ENCODE measurements at places on chromosomes 13 and 19.

DNA sequence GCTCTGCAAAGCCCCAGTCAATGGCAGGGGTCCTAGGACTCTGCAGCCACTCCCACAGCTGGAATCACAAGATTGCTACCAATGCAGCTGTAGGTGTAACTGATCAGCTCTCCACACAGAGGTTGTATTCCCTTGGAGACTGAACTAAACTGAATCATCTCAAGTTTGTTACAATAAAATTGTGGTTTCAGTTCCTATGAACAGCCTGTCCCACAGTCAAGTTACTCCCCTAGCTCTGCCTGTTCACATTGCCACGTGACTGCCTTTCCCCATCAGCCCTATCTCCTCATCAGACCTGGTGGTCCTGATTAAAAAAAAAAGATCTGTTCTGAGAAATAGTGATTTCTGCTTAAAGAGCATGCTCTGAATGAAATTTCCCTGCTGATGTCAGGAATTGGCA is 287.9 kb upstream of the NBEA start:
- no peak for DNase-seq

DNA sequence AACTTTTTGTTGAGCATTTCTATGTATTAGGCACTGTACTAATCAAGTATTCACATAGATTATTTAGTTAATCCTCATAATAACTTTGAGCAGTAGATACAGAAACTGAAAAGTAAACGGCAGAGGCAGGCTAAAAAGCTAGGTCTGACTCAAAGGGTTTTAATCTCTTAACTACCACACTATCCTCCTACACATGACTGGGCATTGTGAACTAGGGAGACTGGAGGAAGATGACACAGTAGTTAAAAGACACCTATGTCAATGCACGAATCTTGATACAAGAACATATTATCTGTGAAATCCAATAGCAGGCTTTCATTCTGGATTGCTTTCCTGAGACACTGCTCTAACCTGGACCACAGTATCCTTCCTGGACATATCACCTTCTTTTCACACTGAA is 36.3 kb downstream of the MICU2 start:
- no peak for DNase-seq

DNA sequence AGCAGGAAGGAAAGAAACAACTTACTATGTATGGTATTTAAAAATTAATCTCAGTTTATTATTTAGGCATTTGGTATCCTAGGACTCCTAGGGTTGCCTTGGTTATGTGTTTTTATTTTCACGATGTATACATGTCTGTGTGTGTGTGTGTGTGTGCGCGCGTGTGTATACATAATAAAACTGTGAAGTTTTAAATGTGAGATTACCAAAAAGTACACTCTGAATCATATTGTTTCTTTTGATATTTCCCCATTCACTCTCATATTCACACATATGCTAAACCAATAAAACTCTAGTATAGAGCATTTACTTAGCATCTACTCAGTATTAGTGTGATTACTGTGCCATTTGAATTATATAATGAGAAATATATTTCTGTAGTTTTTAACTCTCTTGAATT is 30.8 kb upstream of the NDFIP2 start:
- no peak for DNase-seq

GRCh38 chr13:73835138-73835721 is 299.0 kb downstream of the KLF12 start:
- DNase-seq: no peak

- no peak for DNase-seq
These were observed 40.7 kb upstream of the DCUN1D2 start for GRCh38 chr13:113531041-113531873.

DNA sequence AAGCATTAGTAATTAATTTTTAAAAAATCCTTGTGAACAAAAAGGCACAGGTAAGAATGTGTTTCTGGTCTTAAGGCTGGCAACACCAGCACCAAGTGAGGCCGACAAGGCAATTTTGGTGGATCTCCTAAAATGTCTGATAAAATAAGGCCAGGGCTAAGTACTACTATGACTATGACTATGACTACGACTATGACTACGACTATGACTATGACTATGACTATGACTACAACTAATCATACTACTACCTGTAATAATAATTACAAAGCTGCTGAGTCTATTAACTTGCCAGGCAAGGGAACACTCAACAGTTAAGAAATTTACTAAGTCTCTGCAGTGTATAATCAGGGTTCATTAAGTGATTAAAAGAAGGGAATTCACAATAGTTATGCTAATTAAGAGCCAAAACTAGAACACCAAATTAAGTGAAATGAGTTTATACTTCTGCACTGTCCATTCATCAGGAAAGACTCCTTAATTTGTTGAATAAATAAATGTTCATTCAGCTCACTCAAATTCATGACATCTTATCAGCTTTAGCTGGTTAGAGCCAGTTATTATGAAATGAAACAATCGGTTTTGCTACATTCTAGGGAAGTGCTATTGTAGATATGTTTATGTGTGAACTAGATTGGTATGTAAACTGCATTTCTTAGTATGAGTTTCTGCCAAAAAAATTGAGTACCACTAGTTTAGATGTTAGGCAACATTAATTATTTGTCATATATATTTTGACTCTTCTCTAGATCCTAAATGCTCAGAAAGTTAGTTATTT is 1626.2 kb upstream of the PCDH20 start:
- DNase-seq: no peak

- DNase-seq: no peak
These were observed 251.7 kb upstream of the HTR2A start for GRCh38 chr13:47148543-47148942.

GRCh38 chr19:40210889-40211288 is 7.3 kb downstream of the TTC9B start:
- no peak for DNase-seq

GRCh38 chr19:35346193-35347052 is 1.3 kb upstream of the FFAR1 start:
- no peak for DNase-seq

GRCh38 chr19:14840206-14840605 is 5.2 kb upstream of the OR7A5 start:
- DNase-seq: no peak

DNA sequence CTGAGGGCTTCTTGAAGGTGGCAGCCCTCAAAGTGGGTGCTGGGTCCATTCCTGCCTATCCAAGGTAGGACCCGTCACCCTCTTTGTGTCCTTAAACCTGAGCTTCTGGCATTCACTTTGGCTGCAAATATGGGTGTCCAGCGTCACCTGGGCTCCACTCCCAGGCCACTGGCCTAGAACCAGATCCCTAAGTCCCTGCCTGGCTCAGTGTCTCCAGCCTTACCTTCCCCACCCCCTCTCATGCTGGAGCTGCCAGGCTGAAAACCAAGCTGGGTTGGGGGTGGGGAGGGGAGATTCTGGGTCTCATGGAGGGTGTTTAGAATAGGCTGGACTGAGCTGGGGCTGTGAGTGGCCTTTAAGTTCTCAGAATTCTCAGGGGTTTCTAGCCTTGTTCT is 12.4 kb downstream of the PDE4A start:
- DNase-seq: no peak

- no peak for DNase-seq
These were observed 1.3 kb upstream of the SIGLEC9 start for GRCh38 chr19:51123381-51123800.

GRCh38 chr13:26971990-26972887 is 199.4 kb downstream of the USP12 start:
- DNase-seq: no peak

DNA sequence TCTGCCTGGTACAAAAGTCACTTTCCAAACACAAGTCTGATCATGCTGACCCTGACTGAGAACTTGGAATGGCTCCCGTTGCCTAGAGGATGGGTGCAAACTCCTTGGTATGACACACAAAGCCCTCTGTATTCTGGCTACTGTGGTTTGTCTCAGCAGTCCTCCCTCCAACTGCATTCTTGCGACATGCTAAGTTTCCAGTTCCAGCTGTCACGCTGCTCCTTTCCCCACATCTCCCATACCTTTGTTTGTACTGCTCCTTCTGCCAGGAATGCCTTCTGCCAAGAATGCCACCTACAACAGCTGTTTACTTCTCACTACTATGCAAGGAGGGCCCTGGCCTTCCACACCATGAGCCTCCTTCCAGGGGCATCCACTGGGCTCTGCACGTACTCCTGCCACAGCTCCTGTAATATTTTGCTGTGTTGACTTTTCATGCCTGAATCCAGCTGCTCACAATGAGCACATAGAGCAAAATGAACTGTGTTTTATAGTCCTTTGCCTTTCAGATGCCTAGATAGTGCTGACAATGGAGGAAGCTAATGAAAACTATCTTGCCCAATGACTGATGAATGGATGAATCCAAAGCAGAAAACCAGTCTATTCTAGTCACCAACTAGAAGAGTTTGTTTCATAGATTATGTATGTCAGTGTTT is 543.7 kb downstream of the EFNB2 start:
- DNase-seq: no peak

- no peak for DNase-seq
These were observed 26.2 kb downstream of the OPA3 start for GRCh38 chr19:45558399-45558878.

- no peak for DNase-seq
These were observed 32.4 kb downstream of the RASA3 start for GRCh38 chr13:114099918-114100445.

- DNase-seq: no peak
These were observed 33.4 kb downstream of the TFDP1 start for GRCh38 chr13:113617961-113618360.

- DNase-seq: no peak
These were observed 2.1 kb upstream of the LAIR1 start for GRCh38 chr19:54366811-54367210.

DNA sequence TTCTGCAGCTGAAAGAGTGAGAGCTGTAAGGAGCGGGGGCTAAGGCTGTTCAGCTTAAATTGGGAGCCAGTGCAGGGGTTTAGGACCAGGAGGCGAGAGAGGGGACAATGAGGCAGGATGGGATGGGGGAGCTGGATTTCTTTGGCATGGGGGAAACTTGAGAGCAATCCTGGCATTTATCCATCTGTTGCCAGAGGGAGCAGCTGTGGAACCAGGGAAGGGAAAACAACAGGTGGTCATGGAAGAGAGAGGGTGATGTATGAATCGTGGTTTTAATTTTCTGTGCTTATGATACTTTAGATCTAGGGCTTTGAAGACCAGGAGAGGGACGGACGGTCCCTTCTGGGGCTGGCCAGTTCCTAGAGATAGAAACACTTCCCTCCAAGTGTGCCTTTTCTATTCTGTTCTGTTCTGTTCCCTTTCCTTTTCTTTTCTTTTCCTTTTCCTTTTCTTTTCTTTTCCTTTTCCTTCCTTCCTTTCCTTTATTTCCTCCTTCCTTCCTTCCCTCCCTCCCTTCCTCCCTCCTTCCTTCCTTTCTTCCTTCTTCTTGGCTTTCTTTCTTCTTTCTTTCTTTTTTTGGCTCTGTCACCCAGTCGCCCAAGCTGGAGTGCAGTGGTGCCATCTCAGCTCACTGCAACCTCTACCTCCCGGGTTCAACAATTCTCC is 16.0 kb upstream of the CCL25 start:
- no peak for DNase-seq

- DNase-seq: no peak
These were observed 262.8 kb upstream of the RFC3 start for GRCh38 chr13:33554919-33555791.

- peak; percentile 47 for DNase-seq
These were observed 17.5 kb upstream of the MEIS3 start for GRCh38 chr19:47436712-47437401.

DNA sequence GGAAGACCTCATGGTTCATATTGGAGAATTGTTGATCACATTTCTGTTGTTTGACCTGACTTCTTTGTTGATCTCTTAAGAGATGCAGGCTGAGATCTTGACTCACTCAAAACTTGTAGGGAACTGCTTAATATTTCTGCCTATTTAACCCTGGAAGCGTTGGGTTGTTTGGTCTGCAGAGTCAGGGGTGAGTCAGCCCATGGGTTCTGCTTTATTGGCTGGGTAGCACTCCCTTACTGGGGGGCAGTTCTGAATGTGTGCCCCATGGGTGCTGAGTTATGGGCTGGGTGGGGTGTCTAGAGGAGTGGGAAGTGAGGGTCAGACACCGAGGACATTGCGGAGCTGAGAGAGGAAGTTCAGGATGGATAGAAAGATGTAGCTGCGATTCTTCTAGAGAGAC is 87.9 kb downstream of the LRCH1 start:
- DNase-seq: no peak

DNA sequence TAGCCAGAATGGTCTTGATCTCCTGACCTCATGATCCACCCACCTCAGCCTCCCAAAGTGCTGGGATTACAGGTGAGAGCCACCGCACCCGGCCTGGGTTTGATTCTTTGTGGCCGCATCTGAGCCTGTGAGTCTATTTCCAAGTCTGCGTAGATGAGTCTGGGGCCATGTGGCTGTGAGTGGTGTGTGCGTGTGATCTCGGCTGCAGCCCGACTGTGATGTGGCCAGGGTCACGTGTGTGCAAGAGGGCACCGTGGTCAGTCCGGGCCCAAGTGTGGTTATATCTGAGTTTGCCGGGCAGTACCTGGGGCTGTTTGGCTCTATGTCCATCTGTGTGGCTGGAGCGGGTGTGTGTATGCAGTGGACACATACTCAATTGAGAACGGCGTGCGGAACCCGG is 5.4 kb downstream of the MEIS3 start:
- no peak for DNase-seq

DNA sequence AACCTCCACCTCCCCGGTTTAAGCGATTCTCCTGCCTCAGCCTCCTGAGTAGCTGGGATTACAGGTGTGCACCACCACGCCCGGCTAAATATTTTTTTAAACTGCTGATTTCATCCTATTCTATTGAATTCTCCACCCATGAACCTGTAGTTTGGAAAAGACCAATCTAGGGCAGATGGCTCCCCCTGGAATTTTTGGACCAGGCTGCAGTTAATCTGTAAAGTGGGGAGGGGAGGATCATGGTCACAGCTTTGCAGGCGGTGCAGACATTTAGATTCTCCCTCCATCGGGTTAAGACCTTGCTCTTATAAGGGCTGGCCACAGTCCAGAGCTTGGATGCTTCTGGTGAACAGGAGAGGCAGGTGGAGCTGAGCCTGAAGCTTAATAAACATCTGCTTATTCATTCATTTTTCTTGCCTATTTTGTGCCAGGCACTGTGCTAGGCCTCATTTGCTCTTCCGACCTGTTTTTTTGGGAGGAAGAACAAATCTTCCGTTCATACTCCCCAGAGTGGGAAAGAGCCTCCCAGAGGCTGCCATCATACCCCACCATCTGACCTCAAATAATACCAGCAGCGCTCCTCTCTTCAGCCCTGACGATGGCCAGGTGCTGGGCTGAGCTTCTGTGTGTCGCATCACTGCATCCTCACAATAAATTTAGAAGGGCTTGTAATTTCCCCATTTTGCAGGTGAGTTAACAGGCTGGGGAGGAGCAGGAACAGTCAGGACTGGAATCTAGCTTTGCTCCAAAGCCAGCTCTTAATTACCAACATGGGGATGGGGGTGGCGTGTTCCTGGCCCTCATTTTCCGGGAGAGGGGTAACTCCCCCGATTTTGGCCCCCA is 902 bp upstream of the CCDC106 start:
- no peak for DNase-seq
